ENCODE measurements at places on chromosomes 5 and 9.

GRCh38 chr9:107358986-107359385 is 75.9 kb downstream of the RAD23B start:
- no peak for DNase-seq

DNA sequence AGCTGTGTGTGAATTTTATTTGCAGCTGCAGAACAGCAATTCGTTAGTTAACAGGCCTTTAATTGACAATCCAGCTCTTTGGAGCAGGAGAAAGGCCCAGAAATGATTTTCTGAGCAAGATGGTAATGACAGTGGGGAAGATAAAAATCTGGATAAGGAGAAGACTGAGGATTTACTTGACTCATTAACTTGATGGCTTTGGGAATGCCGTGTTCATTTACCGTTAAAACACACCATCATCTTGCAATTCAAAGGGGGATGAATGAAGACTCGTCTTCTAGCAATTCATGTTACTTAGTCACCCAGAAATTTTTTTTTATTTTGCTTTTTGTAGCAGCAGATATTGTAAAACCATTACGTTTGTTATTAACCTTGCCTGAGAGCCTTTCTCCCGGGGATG is 52.0 kb downstream of the PTTG1 start:
- no peak for DNase-seq

DNA sequence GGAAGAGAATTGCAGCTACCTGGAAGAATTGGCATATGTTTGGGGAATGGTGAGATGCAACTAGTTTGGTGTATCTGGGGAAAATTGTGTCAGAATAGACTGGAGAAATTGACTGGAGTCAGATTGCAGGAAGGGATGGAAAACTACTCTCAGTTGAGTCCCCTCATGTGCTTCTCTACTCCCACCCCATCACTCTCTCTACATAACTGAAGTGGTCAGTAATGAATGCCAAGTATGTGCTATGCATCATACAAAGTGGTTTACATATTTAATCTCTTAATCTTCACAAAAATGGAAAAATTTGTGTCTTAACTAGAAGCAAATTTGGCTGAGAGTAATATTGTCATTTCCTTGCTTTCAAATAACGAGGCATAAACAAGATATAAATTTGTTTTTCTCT is 146.4 kb upstream of the TNC start:
- peak; percentile 83 for DNase-seq

DNA sequence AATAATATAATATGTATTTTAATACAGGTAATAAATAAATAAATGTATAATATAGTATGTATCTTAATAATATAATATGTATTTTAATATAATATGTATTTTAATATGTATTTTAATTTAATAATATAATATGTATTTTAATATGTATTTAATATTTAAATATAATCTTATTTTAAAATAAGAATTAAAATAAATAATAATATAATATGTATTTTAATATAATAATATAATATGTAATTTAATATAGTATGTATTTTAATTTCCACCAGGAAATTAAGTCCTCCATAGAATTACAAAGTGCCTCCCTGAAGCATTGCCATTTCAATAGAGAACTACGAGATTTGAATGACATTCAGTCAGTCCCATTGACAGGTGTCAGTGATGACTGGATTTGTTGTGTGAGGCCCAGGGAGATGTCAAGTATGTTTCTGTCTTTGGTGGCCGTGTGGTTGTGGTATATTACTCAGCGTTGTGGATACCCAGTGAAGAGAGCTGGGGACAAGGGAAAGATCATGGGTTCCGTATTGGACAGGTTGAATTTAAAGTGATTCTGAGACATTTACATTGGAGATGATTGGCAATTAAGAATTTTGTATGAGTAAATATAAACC is 14.2 kb upstream of the C5orf46 start:
- DNase-seq: no peak
